ENCODE measurements at places on chromosomes 7 and 10.

DNA sequence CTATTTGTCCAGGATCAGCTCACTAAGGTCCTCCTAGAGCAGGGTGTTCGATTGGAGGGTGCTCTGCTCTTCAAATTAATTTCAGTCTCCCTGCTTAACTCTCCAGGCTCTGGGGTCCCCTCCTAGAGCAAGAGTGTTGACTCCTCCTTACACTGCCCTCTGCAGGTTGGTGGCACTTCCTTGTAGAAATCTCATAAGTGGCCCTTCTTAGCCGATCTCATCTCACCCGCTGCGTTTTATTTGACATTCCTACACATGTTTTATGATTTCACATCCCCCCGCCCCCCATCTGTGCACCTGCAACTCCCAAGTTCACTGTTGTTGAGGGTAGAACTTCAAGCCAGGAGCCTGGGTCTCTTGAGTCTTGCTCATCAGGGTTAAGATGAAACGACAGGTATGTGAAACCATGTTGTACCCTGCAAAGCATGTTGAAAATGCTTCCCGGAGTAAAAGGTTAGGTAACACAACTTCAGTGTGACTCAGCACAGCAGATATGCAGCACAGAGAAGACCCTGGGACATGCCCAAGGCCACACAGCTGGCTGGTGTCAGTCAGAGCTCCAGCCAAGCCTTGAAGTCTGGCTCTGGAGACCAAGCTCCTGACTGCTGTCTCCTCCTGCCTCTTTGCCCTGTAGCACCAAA is 171.2 kb downstream of the PRKAG2 start:
- no peak for DNase-seq

DNA sequence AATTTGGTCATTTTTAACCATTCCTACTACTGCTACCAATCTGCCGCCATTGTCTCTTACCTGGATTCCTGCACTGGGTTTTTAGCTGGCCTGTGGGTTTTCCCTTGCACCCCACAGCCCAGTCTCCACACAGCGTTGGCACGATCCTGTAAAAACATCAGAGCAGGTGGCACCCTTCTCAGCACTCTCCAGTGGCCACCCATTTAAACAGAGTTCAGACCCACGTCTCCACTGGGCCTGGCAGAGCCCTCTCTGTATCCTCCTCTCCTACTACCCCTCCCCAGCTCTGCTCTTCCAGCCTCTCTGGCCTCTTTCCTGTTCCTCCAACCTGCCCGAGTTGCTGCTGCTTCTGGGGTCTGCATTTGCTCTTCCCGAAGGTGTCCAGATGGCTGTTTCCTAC is 259.4 kb downstream of the SDK1 start:
- DNase-seq, result no peak

DNA sequence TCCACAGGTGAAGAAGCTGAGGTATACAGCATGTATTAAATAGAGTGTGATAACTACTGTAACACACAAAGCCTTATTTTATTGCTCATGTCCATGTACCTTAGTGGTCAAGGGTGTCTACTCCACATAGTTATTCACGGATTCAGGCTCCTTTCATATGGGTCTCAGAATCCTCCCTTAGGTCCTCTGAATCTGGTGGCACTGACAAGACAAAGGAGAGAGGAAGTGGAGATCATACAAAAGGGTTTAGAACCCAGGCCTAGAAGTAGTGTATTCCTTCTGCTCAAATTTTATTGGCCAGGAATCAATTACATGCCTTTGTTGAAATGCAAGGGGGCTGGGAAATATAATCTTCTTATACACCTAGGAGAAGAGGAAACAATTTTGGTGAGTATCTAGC is 164.6 kb downstream of the PTEN start:
- no peak for DNase-seq

GRCh38 chr10:71236286-71236685 is 23.9 kb downstream of the UNC5B start:
- DNase-seq, result no peak

- no peak for DNase-seq
Observed at GRCh38 chr10:60114765-60115586, 208.6 kb upstream of the CCDC6 start.

DNA sequence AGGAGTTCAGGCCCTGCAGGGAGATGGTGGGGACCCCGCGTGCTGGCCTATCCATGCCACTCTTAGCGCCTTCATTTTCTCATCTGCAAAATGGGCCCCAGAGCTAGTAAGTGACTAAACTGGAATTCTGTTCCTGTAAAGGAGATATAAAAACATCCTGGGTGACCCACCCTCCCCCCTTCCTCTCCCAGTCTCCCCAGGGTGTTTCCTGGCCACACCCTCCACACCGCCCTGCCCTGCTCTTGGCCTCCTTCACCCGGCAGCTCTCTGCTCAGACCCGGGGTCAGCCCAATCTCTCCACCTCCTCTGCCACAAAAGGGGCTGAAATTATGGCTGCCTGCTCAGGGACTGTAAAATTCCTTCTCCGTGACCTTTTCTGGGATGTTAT is 70.7 kb downstream of the C10orf105 start:
- DNase-seq, result no peak

DNA sequence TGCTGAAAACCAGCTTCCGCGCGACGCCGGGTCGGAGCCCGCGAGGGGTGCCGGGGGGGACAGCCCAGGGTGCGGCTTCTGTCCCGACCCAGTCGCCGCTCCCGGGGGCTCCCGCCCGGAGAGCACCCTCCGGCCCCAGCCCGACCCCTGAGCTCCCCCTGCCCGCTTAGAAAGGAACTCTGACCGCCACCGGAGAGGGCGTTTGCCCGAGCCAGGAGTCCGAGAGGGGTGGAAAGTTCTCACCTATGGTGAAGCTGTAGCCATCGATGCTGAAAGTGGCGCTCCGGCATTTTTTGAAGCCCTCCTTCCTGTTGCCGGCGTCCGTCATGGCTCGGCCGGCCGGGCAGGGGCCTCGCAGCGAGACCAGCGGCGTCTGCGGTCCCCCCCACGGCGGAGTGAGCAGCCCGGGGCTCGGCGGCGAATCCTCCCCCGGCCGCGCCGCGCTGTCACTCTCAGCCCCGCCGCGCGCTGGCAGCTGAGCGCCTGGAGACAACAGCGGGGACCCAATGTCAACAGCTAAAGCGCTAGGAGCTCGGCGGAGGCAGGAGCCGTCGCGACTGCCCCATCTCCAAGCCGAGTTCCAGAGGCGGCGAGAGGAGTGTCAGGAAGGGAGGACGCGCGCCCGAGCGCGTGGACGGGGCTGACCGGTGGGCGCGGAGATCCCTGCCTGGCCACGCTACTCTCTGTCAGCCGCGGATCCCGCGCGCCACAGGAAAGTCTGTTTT is 191.6 kb downstream of the LSM5 start:
- DNase-seq, result no peak

DNA sequence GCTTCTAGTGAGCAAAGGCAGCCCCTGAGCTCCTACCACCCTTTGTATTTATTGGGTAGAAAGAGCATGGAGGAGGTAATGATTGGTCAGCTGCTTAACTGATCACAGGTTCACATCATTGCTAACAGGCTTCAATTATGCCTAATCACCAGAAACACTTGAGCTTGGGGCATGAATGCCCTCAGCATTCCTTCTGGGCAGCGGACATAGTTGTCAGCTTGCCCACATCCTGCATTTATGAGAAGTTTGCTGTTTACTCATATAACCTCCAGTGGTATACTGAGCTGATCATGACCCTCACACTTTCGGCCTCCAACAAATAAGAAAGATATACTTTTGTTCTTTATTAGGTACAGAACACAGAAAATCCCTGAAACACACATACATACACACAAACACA is 140.3 kb upstream of the ODAD2 start:
- DNase-seq, result no peak

DNA sequence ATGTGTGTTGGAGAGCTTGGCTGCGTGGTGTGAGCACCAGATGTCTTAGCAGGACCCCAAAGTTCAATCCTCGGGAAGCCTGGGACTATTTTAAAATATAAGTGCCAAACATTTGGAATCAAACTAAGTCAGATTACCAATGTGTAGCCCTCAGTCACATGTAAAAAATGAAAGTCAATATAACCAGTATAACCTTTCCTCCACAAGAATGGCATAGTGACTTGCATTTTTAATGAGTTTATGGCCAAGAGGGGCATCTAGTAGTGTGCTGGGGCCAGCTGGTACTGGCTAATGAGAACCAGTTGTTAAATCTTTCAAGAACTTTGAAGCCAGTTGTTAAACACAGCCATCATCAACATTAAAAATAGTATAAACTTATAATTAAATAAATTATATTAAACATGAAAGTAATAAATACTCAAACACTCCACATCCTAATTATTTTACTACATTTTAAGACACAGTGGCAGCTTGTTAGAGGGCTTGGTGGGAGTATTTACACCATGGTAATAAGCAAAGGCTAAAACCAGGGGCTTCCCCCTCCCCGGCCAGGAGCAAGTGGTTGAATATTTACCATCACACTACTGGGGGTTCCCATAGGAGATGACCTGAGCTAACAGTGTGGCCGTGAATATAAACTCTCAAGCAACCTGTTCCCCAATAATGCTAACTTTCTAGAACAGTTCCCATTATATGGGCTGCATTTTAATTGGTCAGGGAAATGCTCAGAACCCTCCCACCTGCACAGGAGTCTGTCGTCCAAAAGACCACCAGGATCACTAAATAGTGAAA is 7.9 kb upstream of the FAM170B start:
- DNase-seq, result no peak

DNA sequence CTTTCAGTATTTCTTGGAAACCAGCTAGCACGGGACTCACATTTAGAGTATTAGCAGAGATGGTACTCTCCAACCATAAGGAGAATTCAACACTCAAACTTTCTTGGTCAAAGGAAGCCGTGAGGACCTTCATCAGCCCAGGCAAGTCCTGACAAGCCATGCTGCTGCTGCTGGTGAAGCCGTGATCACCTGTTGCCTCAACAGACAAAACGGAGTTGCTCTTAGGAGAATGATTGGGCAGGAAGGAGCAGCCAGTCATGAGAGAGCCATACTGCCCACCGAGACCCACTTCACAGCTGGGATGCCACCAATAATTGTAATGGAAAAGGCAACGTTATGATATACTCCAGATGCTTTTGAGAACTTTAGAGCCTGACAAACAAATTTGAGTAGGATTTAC is 60.8 kb upstream of the PLPP4 start:
- DNase-seq, result no peak

DNA sequence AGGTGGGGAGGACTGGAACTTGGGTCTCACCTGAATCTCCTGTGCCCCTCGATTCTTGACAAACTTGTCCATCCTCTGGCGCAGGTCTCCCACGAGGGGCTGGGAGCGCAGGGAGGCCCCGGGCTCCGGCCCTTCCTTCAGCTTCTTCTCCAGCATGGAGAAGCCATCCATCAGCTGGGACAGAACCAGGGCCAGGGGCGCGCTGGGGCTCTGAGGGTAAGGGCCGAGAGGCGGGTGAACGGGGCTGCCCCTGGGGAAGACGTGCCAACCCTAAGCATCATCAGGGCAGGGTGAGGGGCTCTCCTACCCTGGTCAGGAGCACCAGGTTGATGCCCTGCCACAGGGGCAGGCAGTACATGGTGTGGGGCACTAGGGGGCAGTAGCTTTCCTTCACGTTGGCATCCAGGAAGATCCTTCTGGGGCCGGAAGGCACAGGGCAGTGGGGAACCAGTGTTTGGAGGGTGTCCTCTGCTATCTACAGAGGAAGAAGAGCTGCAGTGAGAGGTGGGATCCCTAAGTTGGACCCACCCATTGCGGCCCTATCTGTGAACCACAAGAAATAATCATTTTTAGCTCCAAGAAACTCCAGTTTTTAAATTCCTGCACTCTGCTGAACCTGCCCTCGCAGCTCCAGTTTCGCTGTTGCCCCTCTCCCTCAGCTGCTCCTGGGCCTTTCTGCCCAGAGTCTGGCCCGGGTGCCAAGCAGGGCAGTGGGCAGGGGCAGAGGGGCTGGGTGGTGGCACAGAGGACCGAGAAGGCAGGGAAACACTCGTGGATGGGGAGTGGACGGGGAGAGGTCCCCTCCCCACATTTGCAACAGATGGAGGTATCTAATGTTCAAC is 10.8 kb upstream of the PYROXD2 start:
- DNase-seq, result no peak

- DNase-seq, result no peak
Observed at GRCh38 chr7:1922870-1923236, 252.8 kb downstream of the ELFN1 start.

DNA sequence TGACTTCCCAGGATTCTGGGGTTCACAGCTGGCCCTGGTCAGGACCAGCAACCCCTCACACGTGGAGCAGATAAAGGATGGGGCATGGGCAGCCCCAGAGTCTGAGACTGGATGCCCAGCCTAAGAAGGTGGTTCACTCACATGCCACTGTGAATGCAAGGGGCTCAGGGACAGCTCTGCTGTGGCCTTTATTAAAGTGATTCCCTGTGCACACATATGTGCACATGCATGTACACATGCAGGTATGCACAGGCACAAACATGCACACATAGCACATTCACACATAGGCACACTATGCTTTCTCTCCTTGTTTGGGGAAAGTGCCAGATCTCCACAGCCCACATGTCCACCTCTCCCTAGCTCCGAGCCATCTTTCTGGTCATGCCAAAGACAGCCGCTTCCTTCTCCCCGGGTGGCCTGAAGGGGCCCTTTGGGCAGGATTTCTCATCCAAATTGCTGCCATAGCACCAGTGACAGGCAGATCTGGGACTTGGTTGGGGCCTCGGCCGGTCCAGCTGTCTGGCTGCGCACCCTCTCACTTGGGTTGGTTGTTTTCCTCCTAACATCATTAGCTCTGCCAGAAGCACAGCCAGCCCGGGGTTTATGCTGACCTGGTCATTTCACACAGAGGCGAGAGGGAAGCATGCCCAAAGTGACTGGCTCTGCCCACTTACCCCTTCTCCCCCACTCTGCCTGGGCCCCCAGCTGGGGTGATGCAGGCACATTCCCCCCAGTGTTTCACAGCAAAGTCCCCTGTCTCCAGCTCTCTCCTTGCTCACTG is 1.4 kb downstream of the GCK start:
- DNase-seq, result no peak

DNA sequence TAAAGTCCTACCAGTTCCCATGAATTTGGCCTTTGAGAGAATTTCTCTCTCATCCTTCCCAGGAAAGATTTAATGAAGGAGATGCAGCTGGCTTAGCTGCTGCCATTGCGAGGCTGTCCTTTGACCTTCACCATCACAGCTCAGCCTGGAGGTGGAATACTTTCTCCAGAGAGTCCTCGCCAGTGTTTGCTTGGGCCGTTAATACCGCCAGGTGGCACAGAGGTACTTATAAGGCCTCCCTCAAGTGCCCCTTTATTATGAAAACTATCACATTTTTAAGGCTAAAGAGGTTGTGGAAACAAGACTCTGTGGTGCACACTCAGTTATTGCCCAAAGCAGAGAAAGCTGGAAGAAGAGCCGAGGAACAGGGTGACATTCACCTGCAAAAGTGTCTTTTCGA is 330.6 kb downstream of the CCSER2 start:
- DNase-seq, result no peak

- DNase-seq, result no peak
Observed at GRCh38 chr7:54546081-54546985, 4.2 kb downstream of the VSTM2A start.

DNA sequence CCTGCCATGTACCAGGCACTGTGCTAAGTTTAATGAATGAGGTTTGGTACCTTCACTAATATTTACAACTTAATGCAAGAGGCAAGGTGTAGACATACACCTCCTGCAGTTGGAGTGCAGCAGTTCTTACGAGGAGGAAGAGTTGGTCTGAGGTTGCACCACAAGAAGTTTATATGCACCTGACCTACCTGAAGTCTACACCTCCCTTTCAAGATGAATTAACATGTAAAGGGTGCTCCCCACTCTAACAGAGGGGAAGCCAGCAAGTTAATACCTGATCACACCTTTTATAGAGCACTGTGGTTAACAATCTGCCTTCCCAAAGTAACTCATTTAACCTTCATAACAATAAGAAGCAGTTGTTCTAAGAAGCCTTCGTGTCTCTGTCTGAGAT is 120.0 kb downstream of the LYZL1 start:
- DNase-seq, result no peak

All from NCI-H187 treated with DMSO at 0.1 percent for 48 hours (cell line).